ENCODE measurements at places on chromosomes 7 and 10.

DNA sequence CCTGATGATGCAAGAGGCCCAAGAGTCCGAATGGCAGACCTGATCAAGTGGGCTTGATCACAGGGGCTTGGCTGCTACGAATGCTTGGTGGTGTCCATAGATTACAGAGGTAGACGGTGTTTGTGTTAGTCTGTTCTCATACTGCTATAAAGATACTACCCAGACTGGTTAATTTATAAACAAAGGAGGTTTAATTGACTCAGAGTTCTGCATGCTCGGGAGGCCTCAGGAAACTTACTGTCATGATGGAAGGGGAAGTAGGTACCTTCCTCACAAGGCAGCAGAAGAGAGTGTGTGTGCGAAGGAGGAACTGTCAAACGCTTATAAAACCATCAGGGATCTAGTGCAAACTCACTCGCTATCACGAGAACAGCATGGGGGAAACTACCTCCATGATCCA is 268.9 kb upstream of the KLF6 start:
- DNase-seq, result no peak

GRCh38 chr7:44565097-44565794 is 8.5 kb downstream of the DDX56 start:
- peak; percentile 45 for DNase-seq

- no peak for DNase-seq
Observed at GRCh38 chr10:12364559-12364958, 15.2 kb downstream of the CAMK1D start.

GRCh38 chr10:90461437-90462155 is 396.2 kb downstream of the HTR7 start:
- no peak for DNase-seq

DNA sequence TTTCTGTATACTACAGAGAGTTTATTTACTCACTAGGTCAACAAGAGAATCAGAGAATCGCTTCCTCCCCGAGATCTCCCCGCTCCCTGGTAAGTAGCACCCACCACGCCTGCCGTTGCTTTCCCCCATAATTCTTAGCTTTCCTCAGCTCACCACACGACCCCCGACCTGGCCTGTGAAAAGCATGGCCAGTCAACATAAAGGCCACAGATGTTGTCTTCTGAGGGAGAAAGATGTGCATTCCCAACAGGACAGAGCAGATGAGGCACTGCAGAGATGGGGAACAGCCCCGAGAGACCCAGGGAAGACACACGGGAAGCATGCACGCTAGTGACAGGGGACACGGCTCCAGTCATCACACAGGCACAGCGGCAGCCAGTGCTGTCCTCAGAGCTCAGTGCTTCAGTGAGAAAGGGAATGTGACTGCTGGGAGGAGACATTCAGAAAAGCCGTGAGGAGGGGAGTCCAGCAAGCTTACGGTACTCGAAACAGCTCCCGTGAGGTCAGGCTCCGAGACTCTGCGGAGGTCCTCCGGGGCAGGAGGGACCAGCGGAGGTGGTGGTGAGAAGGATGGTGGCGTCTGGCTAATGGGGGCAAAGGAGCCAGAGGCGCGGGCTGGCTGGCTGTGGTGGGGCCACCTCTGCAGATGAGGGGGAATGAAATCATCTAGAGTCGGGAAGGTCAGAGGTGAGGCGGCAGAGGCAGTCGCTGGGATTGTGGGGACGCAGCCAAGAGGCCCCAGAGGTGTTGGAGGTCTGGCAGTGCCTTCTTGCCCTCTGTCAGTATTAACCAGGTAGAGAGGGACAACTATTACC is 123.4 kb upstream of the PDLIM1 start:
- no peak for DNase-seq

GRCh38 chr7:16271990-16272665 is 149.2 kb downstream of the CRPPA start:
- DNase-seq, result no peak

GRCh38 chr7:3643091-3643490 is 342.0 kb downstream of the SDK1 start:
- no peak for DNase-seq

- DNase-seq, result no peak
Observed at GRCh38 chr7:85224171-85224570, 37.3 kb upstream of the SEMA3D start.

DNA sequence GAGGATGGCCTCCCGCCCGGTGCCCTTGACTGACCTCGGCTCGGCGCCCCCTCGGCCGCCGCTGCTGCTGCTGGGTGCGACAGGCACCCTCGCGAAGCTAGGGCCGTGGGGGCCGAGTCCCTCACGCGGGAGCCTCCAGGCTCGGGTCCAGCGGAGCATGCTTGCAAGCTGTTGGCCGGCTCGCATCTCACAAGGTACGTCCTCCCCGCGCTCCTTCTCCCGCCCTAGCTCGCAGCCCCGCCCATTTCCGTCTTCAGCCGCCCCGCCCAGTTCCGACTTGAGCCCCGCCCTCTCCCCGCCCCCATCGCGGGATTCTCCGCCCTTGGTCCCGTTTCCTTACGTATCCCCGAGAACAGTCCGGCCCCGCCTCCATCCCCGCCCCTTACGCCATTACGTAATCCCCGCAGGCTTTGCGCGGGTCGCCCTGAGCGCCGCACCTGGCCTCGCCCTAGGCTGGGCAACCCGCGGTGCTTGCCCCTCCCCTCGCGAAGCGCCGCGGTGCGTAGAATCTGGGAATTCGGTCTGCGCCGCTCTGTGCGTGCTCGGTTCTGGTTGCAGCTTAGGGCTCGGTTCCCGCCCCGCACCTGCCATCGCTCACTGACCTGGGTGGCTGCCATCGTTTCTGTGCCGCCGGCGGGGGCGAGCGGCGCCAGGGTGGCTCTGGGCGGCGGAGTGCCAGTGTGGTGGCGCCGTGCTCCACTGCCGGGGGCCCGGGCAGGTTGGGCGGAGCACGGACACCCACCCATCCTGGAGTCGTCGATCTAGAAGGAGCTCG is at the start of gene ABHD11:
ABHD11 (minus strand) TSS at position 191 of the 775 bp plus-strand sequence; CDS start at position 159, 32 bp downstream.
- peak; percentile 98 for DNase-seq
